K562 (cell line): ENCODE measurements at places on chromosomes 2 and 18. TPM values are rescaled to one million over a fixed set of nuclear protein-coding genes. Genes with fewer than 3 reads are reported as not detected.
A peak's percentile ranks its signal among the peaks of the same experiment; 100 is the strongest.

DNA sequence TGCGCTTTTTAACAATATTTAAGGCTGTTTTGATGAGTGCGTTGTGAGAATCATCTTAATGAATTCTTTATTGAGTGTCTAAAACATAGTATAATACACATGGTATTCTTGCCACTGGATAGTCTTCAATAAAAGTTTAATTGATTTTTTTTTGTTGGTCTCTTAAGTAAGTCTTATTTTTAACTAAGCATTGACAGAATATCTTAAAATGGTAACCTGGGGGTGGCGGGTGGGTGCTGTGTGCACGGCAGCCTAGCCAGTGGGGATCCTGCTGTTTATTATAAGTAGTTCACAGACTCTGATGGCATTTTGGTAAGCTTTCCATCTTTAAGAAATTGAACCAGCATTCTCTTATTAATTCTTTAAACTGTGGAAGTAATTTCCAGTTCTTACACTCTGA lies 6.0 kb downstream of the SOX11 start:
- DNase-seq = no peak

The DLGAP1 gene
- 0.20 and 0.49 TPM in 2 replicates for total RNA-seq

- peak; percentile 43 for DNase-seq
These were observed 97.9 kb upstream of the SERTAD2 start for GRCh38 chr2:64751286-64752260.

The HOXD4 gene
- total RNA-seq = not detected in 2 replicates

- no peak for DNase-seq
These were observed 17.4 kb downstream of the ZNF521 start for GRCh38 chr18:25334588-25334987.
